Activated T-helper 1 cell treated with anti-CD3 and anti-CD28 coated beads, Interleukin-12 subunit alpha, Interleukin-12 subunit beta, Interleukin-2, Interleukin-4 antibody, amounts not matched to agents 30 ng/mL and 10 ng/mL and 1 ng/mL, durations not matched to agents 14 hours and 24 hours and 36 hours (primary cell): ENCODE measurements at places on chromosomes 13 and 19.

- no peak for DNase-seq
Observed at GRCh38 chr13:83229574-83230305, 652.5 kb downstream of the SLITRK1 start.

DNA sequence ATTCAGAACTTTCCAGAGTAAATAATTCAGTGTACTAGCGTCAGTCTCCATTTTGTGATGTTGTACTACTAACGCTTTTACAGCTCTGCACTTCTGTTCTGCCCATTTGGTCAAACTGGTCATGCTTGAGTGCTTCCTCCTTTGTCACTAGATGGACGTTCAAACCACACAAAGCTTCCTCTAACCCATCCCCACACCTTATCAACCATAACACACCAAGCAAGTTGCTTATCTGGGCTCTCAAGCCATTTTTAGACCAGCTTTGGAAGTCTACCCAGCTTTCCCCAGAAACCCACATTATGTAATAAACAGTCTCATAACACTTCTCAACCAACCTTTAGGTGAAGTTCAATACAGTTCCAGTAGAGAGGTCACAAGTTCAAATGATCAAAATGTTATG, 2.3 kb upstream of the ZNF347 start:
- DNase-seq: no peak

- no peak for DNase-seq
Observed at GRCh38 chr19:12703046-12703445, 6.6 kb upstream of the FBXW9 start.

DNA sequence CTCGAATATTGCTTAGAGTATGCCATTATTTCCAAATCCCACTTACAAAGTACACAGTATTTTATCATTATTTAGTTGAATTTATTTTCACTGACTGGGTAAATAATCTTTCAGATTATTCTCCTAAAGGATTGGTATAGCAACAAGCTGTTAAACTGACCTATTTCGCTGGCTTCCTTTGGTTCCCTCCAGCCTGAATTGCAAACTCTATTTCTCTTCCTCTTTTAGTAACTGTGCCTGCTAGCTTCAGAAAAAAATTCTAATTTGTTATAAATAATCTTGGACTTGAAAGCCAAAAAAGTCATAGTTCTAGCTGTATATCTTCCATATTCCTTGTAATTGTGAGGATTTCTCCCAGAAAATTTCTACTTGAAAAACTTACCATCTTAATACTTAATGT, 15.0 kb upstream of the CCNA1 start:
- no peak for DNase-seq

DNA sequence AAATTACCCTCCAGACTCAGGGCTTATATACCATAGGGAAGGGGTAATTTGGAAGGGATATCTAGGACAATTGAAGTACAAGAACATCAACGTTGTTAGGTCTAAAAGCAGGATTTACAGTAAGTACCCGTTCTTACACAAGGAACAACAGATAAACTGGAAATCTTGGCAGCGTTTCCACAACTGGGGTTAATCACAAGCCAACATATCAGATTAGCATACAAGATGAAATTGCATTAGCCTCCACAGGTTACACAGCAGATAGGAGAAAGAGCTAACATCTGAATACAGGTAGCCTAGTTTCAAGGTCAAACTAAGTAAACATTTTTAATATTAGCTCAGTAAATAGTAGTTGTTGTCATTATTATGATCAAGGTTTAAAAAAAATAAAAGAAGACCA, 1214.0 kb upstream of the PCDH20 start:
- DNase-seq: no peak

GRCh38 chr13:99819967-99820366, 151.6 kb downstream of the ZIC5 start:
- no peak for DNase-seq
